Lung microvascular endothelial cell (primary cell): ENCODE measurements at places on chromosomes 6 and 20. TPM values are rescaled to one million over a fixed set of nuclear protein-coding genes. Genes with fewer than 3 reads are reported as not detected.

Gene MKKS
- 3.6 and 3.7 TPM in 2 replicates for total RNA-seq

Gene PHACTR1
- 0.40 and 1.3 TPM in 2 replicates for total RNA-seq

Gene GPLD1
- under 0.01 and 0.20 TPM in 2 replicates for total RNA-seq

Gene ZBTB12
- total RNA-seq: 2.2 and 3.6 TPM in 2 replicates

Gene KAT14
- total RNA-seq: 6.5 and 7.1 TPM in 2 replicates

Gene DLL1
- total RNA-seq: 3.0 and 3.9 TPM in 2 replicates

Gene ZBTB24
- total RNA-seq: 3.1 and 4.4 TPM in 2 replicates

Gene HSPA12B
- total RNA-seq: 8.7 and 9.9 TPM in 2 replicates

Gene OTOR
- total RNA-seq: not detected in 2 replicates

Gene SLC16A10
- total RNA-seq: 0.20 TPM in 1 of 2 replicates, not detected in the other

Gene VSTM2L
- total RNA-seq: under 0.01 TPM in 2 replicates

Gene MATN4
- not detected in 2 replicates for total RNA-seq
